Stimulated activated CD8-positive, alpha-beta memory T cell treated with anti-CD3 and anti-CD28 coated beads, Interleukin-7, amount 100 ng/mL, for 48 hours (primary cell): ENCODE measurements at places on chromosomes 2 and 18.

DNA sequence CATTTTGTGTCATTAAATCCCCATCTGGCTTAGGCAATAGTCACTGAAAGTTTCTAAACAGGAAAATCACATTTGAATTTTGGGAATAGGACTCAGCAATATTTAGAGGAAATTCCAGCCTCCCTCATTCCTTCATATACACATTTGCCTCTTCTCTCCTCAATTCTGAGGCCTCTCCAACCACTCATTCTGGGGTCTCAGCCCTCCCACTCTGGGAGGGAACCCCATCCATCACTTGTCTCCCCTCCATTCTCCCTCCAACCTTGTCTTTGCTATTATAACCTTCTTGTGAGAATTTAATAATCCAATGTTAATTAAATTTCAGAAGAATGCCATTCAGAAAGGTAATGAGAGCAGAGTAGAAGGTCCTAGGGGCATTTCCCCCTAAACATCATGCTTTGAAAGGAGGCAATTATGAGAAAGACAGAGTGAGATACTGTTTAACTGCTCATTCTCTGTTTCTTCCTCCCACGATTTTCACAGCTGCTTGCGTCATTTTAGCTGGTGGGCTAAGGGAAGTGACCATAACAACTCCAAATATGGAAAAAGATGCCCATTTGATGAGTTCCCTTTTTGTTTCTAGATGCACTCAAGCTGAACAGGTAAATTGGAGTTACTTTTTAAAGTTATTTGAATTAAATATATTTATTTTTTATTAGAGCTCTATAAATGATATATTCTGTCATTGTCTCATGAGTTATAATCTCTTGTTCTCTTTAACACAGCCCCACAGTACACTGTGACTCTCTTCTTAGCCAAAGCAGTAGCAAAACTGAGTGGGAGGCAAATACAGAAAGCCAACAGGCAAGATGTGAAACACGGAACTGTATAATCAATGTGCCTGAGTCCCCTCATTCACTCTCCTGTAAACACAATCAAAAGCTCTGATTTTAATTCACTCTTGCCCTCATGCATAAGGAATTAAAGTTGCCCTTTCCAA lies 135.1 kb downstream of the DLGAP1 start:
- DNase-seq, result no peak

DNA sequence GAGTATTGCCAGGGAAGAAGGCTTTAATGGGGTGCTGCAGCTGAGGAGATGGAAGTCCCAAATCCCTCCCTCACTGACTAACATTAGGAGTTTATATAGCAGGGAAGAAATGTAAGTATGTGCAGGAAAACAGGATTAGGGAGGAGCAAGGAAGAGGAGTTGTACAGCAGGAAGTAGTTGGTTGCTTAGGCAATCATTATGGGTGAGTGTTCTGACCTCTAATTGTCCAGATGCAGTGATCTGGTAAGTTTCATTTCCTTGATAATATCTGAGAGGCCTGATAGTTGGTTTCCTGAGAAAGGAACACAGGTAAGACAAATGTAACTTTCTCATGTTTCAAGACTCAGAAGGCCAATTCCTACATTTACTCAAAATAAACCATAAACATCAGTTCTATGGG lies 331.9 kb upstream of the GULP1 start:
- DNase-seq, result no peak

DNA sequence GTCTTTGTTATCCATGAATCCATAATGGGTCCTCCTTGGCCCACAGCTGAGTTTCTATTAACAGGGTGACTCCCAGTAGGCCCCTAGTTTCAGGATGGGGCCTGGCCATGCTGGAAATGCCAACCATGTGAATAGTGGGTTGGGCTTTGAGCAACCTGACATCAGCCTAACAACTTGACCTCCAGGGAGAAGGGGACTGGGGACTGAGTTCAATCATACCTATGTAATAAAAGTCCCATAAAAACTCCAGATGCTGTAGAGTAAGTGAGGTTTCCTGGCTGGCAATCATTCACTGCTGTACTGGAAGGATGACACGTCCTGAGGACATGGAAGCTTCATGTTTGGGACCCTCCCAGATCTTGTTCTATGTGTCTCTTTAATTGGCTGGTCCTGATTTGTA lies 7.9 kb downstream of the REV1 start:
- no peak for DNase-seq

DNA sequence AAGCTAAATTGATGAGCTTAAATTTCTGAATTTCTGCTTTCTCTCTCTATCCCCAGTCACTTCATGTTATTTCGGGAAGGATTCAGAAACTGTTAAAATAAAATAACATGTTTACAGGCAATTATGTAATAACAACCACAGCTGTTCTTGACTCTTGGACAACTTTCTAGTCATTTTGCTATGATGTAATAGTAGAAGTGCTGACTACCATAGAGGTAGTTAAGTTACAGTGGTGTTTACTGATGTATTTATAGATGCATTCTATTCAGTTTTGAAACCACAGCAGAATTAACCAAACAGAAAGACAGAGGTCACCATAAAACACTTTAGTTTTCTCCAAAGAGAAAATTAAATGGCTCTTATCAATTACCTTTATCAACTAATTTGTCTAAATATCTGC lies 1292.0 kb upstream of the CHAC2 start:
- no peak for DNase-seq

DNA sequence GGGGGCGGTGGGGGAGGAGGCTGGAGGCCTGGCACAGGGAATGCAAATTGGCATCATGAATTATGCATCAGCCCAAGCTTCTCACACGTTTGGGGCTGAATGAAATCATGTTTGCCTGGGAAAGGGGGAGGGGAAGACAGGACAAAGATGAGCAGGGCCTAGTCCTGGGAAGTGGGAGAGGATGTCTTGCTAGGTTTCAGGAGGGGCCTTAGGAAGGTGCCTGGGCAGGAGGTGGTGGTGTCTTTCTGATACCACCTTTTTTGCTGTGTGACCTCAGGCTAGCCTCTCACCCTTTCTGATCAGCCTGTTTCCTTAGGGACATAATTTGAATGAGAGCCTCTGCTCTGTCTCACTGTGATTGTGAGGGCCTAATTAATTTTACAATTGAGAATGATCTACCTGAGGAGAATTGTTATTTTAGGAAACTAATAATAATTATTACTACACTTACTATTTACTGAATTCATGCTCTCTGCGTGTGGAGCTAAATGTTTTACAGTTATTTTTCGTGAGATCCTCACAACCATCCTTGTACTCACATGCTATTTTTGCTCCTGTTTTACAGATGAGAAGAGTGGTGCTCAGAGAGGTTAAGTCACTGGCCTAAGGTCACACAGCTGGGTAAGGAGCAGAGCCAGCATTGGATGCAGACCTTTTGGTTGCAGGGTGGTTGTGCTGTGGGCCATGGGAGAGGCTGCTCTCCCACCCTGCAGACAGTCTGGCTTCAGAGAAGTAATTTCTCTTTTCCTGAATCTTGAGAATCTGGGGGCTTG lies 39.6 kb downstream of the INHBB start:
- DNase-seq, result no peak

- DNase-seq, result no peak
These were observed 278.3 kb downstream of the NAPG start for GRCh38 chr18:10804126-10804525.

- no peak for DNase-seq
These were observed 75.9 kb downstream of the SH3BP4 start for GRCh38 chr2:235027558-235028214.

GRCh38 chr2:5549771-5550170 lies 142.4 kb upstream of the SOX11 start:
- DNase-seq, result no peak

- DNase-seq, result no peak
These were observed 70.7 kb downstream of the TIMM21 start for GRCh38 chr18:74219056-74219455.

DNA sequence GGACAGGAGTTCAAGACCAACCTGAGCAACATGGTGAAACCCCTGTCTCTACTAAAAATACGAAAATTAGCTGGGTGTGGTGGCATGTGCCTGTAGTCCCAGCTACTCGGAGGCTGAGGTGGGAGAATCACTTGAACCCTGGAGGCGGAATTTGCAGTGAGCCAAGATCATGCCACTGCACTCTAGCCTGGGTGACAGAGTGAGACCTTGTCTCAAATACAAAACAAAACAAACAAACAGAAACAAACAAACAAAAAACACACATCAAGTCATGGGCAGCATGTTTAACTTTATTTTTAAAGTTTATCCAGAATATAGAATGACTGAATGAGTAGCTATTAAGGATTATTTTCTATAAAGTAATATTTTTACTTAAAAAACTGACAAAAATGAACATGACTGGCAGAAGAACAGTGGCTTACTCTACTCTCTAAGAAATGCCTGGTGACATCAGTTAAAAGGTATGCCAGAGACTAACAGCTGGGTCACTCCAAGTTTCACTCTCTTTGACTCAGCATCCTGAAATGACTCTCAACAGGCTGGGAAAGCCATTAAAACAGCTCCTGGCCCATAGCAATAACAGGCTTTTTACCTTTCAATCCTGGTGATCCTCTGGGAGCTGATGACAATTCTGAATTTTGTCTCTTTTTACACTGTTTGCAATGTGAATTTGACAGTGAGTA lies 281.6 kb upstream of the STON1 start:
- DNase-seq, result no peak

GRCh38 chr18:79748321-79749180 lies 49.2 kb upstream of the KCNG2 start:
- no peak for DNase-seq

- no peak for DNase-seq
These were observed 533.8 kb downstream of the FBXO15 start for GRCh38 chr18:73613706-73614340.

- DNase-seq, result no peak
These were observed 20.1 kb downstream of the CTLA4 start for GRCh38 chr2:203887677-203888076.

DNA sequence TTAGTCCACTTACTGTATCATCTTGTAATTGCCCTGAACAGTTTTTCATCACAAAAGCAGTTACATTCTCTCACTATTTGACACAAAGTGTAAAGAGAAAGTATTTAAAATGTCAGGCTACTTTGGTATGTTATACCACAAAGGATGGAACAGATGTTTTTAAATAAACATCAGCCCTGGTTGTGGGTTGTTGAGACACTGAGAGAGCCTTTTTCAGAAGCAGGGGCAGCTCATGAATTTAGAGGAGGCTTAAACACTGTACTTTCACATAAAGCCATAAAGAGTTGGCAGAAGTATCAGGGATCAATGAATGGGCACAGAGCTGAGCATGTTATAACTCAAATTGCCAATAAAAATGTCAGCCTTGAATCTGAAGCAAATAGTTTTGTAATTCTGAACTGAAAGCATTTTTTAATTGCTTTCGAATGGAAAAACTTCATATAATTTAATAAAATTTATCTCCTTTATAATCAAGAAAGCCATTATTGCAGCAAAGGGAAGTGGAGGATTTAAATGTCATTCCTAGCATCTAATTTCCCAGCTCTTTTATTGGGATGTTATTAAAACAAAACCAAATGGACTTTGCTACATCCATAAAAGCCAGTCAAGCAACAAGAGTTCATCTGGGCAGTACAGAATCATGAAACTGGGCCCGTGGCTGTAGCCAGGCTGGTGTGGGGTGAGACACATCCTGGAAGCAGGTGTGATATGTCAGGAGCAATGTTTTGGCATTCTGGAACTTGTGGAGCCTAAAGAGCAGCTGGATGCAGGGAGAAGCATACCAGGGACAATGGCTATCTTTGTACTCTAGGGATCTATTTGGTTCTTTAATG lies 95.1 kb upstream of the NT5C1B start:
- no peak for DNase-seq

- no peak for DNase-seq
These were observed 26.8 kb downstream of the ANKMY1 start for GRCh38 chr2:240531038-240531437.
